ENCODE measurements at places on chromosomes 6 and 20.
A peak's percentile ranks its signal among the peaks of the same experiment; 100 is the strongest.

DNA sequence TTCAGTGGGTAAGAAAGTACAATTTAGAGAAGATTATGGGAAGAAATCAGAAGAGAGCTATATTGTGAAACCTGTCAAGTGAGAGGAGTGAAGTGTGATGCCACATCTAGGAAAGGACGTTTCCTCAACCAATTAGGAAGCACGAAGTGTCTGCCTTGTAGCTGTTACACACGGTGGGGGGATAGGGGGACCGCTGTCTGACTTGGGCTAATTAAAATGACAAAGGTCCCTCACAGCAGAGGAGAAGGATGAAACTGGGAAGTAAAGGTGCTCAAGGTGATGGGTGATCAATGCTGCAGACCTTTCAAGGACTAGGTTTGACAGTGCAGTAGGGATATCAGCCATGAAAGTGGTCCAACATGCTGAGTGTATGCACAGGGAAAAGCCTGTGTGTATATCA is 181.1 kb upstream of the PRSS16 start:
- DNase-seq: no peak

GRCh38 chr20:48717095-48717672 is 110.6 kb downstream of the PREX1 start:
- DNase-seq: no peak

DNA sequence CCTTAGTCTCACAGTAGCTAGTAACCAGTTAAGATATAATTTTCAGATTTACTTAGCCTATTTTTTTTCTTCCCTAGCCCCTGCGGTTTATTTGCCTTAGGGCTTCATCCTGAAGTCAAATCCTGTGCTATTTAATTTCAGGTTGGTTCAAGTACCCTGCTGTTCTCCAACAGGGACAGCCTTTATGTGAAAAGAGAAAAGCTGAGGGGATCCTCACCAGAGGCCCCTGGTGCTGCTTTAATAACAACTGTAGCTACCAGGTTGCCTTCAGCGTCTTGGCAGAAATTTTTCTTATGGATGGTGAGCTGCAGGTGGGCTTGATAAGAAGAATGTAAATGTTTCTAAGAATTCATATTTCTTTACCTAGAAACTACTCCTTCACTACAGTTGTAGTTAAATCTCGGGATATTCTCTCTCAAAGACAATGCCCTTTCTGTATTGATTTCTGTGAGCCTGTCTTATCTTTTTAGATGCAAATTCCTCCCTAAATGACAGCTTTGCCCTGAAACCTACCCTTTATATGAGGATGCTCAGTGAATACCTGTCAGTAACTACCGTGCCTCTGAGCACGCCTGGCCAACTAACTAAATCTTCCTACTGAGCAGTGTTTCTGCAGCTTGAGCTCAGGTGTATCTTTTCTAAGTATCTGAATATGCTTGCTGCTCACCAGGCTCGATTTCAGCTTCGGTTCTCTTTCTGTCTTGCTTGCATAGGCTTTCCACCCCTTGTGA is 320.5 kb downstream of the MMUT start:
- no peak for DNase-seq

GRCh38 chr6:46734867-46735719 is at the start of gene PLA2G7:
Gene PLA2G7, minus strand, starts transcription at chr6:46735375. Its CDS starts 12,484 bp downstream, at chr6:46722891.
- peak; percentile 22 for DNase-seq

GRCh38 chr20:9210356-9210755 is 141.5 kb downstream of the PLCB4 start:
- no peak for DNase-seq

DNA sequence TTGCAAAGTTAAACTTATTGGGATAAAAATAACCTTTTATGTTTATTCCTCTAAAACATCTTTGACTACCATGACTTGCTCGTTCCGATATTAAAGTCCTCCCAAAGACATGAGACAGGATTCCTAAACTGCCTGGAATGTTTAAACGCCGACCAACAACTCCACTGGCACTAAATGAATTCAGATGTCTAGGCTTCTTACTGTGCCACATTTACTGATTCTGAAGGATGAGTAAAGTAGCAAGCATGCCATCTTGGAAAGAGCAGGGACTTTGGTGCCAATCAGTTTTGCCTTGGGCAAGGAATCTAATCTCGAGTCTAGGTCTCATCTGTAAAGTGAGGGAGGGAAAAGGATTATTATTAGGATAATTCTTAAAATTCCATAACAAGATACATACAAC is 25.3 kb downstream of the MBOAT1 start:
- no peak for DNase-seq

DNA sequence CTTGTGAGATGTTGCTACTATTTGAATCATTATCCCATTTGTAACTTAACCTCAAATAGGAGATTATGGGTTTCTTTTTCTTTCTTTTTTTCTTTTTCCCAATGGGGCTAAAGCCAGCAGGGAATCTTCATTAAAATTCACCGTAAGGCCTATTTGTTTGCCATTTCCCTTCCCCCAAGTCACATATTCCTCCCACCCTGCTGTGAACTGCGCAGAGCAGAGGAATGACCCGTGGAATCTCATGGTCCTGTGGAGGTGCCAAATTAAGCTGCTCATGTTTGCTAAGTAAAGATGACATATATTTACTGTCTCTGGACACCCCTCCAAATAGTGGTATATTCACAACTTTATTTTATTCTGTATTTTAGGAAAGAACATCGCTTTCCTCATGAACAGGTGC is 699.3 kb downstream of the RNF144B start:
- DNase-seq: no peak

DNA sequence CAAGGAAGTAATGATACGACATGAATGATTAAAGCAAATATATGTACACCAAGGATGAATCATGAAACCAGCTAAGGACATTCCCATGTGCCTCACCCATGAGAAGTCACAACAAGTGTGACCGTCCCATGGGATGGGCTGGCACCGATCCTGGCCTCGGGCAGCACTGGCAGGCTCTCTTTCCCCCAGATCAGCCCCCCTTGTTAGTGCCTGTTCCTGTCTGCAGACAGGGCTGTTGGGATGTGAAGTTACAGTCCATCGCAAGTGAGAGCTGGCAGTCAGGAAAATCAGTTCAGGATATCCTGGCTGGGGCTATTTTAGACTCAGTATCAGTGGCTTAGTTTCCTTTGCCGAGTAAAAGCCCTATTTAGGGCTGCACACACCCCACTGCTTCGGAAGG is 129.2 kb upstream of the SNX9 start:
- no peak for DNase-seq

GRCh38 chr6:336159-337114 is 44.1 kb downstream of the DUSP22 start:
- DNase-seq: no peak

DNA sequence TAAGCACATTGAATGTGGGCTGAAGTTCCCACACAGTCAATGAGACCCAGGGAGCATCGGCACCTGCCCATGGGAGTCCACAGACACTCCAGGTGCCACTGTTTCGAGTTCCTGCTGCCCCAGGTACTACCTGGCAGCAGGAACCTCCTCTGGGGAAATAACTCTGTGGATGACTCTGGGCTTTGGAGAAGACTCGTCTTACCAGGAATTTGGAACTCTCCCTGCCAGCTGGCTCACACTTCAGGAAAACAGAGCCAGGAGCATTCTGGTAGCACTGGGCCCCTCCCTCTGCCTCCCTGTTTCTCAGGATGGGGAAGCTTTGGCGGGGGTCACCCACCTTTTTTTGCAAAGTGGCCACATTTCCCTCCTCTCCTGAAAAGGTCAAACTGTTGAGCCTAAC is 69.5 kb upstream of the MC3R start:
- DNase-seq: no peak

- DNase-seq: peak; percentile 71
Observed at GRCh38 chr6:40587240-40588069, at the start of gene LRFN2. Gene LRFN2, minus strand, starts transcription at chr6:40587364.

- DNase-seq: no peak
Observed at GRCh38 chr20:50682947-50683530, 8.3 kb downstream of the RIPOR3 start.

- DNase-seq: no peak
Observed at GRCh38 chr6:131014080-131014776, 48.8 kb downstream of the EPB41L2 start.

DNA sequence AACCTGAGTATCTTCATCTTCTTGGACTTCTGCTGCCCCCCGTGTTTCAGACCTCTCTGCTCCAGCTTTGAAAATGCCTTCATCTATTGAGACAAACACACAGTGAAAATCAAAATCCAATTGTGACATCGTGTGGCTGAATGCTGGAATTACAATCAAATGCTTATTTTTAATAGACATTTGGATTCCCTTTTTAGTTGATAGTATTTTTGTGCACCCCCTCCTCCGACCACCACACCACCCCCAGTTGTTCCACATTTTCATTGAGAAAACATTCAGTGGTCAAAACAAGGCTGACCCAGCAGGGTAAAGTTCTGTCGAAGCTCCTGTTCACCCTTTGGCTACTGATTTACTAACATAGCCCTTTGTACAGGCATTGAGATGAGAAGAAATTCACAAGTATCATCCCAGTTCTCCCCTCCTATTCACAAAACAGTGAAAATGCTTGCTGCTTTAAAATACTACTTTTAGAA is 79.0 kb downstream of the NRSN1 start:
- no peak for DNase-seq

DNA sequence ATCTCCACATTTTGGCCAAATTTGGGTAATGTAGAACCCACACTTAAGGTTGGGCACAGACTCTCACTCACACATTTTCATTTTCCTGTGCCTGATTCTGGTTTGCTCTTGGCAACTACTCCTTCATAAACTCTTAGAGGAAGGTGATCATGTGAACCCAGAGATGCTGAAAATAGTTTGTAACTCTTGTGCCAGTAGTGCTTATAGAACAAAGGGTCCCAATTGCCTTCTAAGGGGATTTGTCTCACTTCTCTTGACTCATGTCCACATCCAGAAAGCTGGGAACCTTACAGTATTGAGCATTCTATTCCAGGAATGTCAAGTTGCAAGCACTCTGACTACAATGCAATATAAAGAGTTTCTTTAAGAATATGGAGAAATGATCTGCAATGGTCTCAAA is 62.0 kb upstream of the TASP1 start:
- no peak for DNase-seq

DNA sequence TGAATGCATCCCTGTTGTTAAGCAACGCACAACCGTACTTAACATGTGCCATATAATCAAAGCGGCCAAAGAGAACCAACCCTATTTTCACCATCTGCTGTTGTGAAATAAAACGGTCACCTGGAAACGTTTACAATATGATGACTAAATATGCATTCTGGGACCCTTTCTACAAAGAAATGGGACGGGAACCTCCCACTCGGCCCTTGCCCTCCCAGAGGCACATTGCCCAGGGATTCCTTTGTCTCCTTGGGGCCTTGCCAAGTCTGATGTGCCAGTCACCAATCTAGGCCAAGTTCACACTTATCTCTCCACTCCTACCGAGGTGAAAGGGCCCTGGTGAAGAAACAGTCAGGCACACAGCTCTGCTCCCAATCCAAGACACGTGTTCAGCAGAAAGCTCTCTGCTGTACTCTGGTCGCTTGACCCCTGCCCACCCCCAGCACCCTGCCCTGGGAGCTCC is 427.4 kb upstream of the JARID2 start:
- peak; percentile 52 for DNase-seq

- no peak for DNase-seq
Observed at GRCh38 chr20:15772826-15773225, 800.4 kb downstream of the KIF16B start.

Measured in posterior cingulate gyrus (tissue), 11 donors.